CD8-positive, alpha-beta memory T cell (primary cell): ENCODE measurements at places on chromosomes 1 and 21.

DNA sequence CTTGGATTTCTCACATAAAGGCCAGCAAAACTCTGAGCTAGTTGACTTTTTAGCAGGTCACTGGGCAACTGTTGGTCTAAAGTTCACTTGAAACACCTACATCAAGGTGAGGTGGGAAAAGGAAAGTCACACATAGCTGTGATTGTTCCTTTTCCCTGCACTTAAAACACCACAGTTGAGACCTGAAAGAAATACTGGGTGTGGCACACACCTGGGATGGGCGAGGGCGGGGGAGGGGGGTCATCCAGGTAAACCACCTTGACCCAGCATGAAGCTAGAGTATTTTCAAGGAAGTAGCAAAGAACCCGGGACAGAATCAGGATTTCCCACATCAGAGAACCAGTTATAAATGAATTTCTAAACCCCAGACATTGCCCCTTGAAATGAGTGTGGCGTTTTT is 26.4 kb downstream of the ZNF697 start:
- no peak overlapping the region for H3K4me3 ChIP-seq
- no peaks in the 10 kb centered on the region for H3K4me1 ChIP-seq
- no peak overlapping the region for H3K27ac ChIP-seq
- H3K36me3 ChIP-seq, result no peaks in the 10 kb centered on the region
- no peaks in the 10 kb centered on the region for H3K27me3 ChIP-seq

DNA sequence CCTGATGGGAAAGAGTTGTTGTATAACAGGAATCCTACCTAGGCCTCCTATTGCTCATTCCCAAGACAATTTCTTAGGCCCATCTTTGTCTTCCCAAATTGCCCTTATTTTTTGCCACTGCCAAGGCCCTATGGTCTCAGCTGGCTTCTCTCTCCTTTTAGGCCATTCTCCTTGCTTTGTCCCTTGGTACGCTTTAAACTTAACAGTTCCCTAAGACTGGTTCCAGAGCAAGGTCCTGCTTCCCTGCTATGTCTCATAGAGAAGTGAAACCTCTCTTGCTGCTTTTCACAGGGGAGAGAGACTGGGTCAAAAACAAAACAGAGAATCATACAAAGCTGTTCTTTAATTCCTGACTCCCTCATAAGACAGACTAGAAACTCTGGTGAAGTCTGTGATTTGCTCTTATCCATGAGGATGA is 77.1 kb downstream of the XCL2 start:
- H3K27ac ChIP-seq, result no peak overlapping the region
- H3K4me3 ChIP-seq, result no peak overlapping the region
- H3K36me3 ChIP-seq, result no peaks in the 10 kb centered on the region
- no peaks in the 10 kb centered on the region for H3K27me3 ChIP-seq
- no peak for DNase-seq

GRCh38 chr1:209807509-209807908 is 1.6 kb upstream of the IRF6 start:
- peaks cover 9% of the 10 kb centered on the region for H3K4me1 ChIP-seq
- no peak overlapping the region for H3K4me3 ChIP-seq
- H3K27me3 ChIP-seq, result no peaks in the 10 kb centered on the region
- no peak overlapping the region for H3K27ac ChIP-seq

GRCh38 chr1:93033029-93033428 is 46.1 kb upstream of the MTF2 start:
- peak overlapping the region; percentile 48 for H3K27ac ChIP-seq
- H3K4me1 ChIP-seq, result peaks cover 23% of the 10 kb centered on the region
- H3K27me3 ChIP-seq, result no peaks in the 10 kb centered on the region
- H3K4me3 ChIP-seq, result no peak overlapping the region
- H3K36me3 ChIP-seq, result no peaks in the 10 kb centered on the region

- no peaks in the 10 kb centered on the region for H3K27me3 ChIP-seq
- H3K27ac ChIP-seq, result no peak within 1 kb of the TSS
- H3K4me1 ChIP-seq, result peaks cover 3% of the 10 kb centered on the region
- H3K4me3 ChIP-seq, result no peak within 1 kb of the TSS
These were observed at the start of gene NPPA for GRCh38 chr1:11847667-11848372. TSS of gene NPPA (minus strand) at chr1:11847783. CDS start at chr1:11847684, 99 bp downstream.

DNA sequence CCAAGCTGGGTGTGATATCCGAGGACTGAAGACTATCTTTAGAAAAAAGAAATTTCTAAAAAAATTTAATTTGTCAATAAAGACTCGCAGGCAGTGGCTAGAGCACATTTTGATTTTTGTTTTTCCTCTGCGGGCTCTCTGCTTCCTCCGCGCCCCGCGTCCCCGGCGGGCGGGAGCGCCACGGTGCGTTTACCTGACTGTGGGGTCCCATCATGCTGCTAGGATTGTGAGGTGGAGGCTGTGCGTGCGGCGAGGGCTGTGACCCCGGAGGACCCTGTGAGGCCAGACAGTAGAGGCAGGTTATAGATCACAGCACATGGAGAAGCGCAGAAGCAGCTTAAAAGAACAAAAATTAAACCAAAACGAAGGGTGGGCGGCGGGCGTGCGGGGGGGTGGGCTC is 57.9 kb downstream of the MRPL37 start:
- H3K27ac ChIP-seq, result no peak overlapping the region
- H3K4me3 ChIP-seq, result no peak overlapping the region
- H3K4me1 ChIP-seq, result no peaks in the 10 kb centered on the region
- no peaks in the 10 kb centered on the region for H3K36me3 ChIP-seq
- no peak for DNase-seq

DNA sequence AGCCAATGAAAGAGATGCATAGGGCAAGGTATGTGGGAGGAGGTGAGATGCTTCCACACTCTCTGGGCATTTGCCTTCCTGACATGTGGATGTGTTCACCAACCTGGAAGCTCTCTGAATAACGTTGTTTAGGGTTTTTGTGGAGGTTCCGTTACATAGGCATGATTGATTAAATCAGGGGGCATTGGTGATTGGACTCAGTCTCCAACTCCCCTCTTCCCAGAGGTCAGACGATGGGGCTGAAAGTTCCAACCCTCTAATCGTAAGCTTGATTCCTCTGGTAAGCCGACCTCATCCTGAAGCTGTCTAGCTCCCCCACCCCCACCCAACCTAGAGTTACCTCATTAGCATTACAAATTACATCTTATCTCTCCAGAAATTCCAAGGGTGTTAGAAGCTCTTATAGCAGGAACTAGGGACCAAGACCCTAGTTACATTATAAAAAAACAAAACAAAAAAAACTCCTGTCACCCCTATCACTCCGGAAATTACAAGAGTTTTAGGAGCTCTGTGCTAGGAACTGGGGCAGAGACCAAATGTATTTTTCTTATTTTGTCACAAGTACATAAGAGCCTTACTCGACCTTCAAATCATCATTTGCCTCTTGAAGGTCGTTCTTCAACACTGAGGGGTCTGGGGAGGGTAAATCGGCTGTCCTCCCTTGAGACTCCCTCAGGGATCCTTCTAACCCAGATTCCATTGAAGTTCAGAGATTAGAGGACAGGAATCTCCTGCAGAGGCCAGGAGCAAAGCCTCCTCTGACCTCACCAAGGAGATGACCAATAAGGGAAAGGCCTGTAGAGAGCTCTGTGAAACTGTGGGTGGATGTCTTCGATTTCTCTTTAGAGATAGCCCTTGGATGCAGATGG is 58.2 kb downstream of the DNTTIP2 start:
- peaks cover 18% of the 10 kb centered on the region for H3K4me1 ChIP-seq
- H3K4me3 ChIP-seq, result no peak overlapping the region
- no peaks in the 10 kb centered on the region for H3K36me3 ChIP-seq
- H3K27ac ChIP-seq, result no peak overlapping the region
- no peak for DNase-seq

GRCh38 chr1:35524106-35524505 is 33.1 kb downstream of the KIAA0319L start:
- no peak for DNase-seq
- peaks cover 5% of the 10 kb centered on the region for H3K4me1 ChIP-seq
- H3K27ac ChIP-seq, result no peak overlapping the region
- H3K36me3 ChIP-seq, result no peaks in the 10 kb centered on the region

DNA sequence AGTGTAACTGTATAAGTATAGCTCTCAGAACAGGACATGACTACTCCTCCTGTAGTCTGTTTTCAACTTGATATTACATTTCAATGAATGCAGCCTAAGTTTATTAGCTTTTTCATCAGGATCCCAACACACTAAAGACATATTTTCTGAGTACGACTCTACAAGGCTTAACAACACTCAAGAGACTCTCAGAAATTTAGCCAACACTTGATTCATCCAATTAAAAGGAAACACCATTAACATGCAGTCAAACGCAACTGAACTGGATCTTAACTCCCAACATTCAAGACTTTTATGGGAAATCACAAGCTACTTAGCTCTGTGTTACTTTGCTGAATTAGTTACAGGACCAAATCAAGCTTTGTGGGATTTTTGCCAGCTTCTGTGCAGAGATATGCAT is 65.2 kb upstream of the SGIP1 start:
- no peaks in the 10 kb centered on the region for H3K36me3 ChIP-seq
- no peak overlapping the region for H3K4me3 ChIP-seq
- H3K4me1 ChIP-seq, result no peaks in the 10 kb centered on the region
- no peaks in the 10 kb centered on the region for H3K27me3 ChIP-seq

DNA sequence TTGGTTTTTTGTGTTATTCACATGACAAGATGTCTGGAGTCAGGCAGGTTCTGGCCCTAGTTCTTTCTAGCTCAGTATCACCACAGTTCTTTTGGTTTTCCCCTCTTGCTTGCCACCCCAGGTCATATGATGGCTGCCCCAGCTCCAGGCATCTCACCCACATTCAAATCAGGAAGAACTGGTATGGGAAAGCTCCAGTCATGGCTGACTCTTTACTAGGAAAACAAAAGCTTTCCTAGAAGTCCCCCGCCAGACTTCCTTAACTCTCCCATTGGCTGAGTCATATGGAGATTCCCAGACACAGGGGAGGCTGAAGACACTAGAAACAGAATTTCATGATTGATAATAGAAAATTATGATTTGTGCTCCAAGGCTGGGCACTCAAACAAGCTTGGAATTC is 22.1 kb upstream of the EYA3 start:
- no peaks in the 10 kb centered on the region for H3K36me3 ChIP-seq
- no peak for DNase-seq
- no peak overlapping the region for H3K27ac ChIP-seq
- H3K4me3 ChIP-seq, result no peak overlapping the region

DNA sequence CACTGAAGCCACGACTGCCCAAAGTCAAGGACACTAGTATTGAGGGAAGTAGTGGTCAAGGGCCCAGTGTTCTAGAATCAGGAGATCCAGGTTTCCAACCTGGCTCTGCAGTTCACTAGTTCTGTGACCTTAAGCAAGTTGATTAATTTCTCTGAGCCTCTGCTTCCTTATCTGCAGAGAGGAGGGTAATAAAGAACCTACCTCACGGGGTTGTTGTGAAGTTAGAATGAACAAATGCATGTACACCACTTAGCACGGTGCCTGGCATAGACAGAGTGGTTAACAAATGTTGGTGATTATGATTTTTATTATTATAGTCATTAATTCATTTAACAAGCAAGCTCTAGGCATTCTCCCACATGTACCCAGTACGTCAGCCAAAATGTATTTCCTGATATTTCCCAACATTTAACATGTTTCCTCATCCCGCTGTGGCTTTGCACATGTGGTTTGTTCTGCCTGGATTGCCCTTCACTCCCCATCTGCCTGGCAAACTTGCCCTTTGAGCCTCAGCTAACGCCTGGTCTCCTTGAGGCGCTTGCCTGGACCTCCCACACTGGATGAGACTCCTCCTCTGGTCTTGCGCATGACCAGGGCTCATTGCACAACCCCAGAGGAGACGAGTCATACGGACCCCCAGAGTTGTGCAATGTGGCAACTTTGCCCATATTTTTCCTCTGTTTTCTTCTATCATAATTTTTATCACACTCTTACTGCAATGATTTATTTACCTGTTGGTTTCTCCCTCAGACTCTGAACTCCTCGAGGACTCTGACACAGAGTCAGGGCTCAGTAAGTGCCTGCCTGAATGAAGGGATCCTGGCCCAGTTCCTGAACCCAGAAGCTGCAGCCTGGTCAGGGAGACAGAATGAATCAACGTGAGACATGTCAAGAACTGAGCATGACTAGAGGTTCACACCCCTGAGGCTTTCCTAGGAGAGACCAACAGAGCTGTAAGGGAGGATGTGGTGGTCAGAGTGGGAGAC is 20.7 kb upstream of the MFSD2A start:
- H3K4me3 ChIP-seq, result no peak overlapping the region
- no peaks in the 10 kb centered on the region for H3K36me3 ChIP-seq
- H3K27ac ChIP-seq, result no peak overlapping the region
- H3K4me1 ChIP-seq, result no peaks in the 10 kb centered on the region

GRCh38 chr21:41971891-41972290 is 18.1 kb upstream of the C2CD2 start:
- no peak overlapping the region for H3K27ac ChIP-seq
- H3K4me3 ChIP-seq, result no peak overlapping the region
- DNase-seq, result no peak
- H3K36me3 ChIP-seq, result no peaks in the 10 kb centered on the region
- no peaks in the 10 kb centered on the region for H3K27me3 ChIP-seq

DNA sequence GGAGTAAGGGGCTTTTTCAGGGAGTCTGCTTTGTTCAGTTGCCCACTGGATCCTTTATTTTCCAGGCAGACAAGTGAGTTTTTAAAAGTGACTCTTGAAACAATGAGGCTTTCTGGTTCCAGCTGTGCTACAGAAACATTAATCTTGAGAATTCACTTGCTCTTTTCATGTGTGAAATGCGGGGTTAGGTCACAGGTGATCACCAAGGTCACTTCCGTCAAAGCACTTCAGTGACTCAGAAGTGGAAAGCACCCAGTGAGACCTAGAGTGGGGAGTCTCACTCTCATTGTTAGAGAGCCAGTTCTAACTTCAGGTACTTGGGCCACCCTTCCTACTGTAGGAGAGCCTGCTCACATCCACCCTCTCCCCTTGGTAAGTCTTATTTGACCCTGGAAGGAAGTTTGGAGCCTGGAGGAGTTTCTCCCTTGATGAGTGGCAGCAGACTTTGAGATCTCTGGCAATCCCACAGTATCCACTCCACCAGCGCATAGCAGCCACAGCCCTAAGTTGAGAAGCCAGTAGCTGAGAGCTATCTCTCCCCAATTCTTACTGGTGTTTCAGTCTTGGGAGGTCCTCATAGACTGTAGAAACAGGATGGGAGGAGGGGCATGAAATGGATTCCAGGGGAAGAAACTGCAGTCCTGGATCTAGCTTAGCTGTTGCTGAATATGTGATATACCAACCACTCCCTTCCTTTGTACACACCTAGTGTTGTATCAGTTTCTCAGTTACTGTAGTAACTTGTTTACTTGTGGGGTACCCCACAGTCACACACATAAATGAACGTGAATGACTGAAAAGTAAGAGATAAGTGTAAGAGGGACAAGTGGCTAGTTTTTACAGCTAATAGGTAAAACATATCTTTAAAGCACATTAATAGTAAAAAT is 3.1 kb downstream of the TACSTD2 start:
- peak; percentile 52 for DNase-seq
- peaks cover 6% of the 10 kb centered on the region for H3K4me1 ChIP-seq
- H3K4me3 ChIP-seq, result no peak overlapping the region
- no peak overlapping the region for H3K27ac ChIP-seq
- H3K36me3 ChIP-seq, result no peaks in the 10 kb centered on the region
- peaks cover 19% of the 10 kb centered on the region for H3K27me3 ChIP-seq

GRCh38 chr1:247421074-247421473 is 5.1 kb downstream of the NLRP3 start:
- peaks cover 11% of the 10 kb centered on the region for H3K4me1 ChIP-seq
- H3K4me3 ChIP-seq, result no peak overlapping the region
- H3K27me3 ChIP-seq, result no peaks in the 10 kb centered on the region
- H3K36me3 ChIP-seq, result no peaks in the 10 kb centered on the region

GRCh38 chr1:178031856-178032320 is 62.0 kb upstream of the RASAL2 start:
- no peak overlapping the region for H3K4me3 ChIP-seq
- no peaks in the 10 kb centered on the region for H3K27me3 ChIP-seq
- H3K4me1 ChIP-seq, result no peaks in the 10 kb centered on the region
- no peak for DNase-seq
- H3K27ac ChIP-seq, result no peak overlapping the region
